Epithelial cell of proximal tubule (primary cell): ENCODE measurements at places on chromosomes 4 and X.

DNA sequence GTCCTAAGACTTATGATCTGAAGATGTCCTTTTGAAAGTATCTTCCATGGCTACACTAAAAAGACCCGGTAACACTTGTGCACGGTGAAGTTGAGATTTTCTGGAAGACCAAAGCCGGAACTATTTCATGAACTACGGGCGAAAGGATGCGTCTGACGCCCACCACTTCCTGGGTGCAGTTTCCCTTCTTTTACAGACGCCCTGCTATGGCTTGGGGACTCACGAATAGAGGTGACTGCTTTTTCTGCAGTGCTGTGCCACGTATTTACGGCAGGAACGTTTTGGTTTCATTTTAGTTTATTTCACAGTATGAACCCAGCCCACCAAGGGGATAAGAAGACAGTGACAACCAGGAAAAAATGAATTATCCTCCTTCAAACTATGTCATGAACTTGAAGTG, 180.4 kb downstream of the AFAP1 start:
- no peak for DNase-seq

GRCh38 chrX:123504630-123505270, 228.1 kb downstream of the THOC2 start:
- no peak for DNase-seq

DNA sequence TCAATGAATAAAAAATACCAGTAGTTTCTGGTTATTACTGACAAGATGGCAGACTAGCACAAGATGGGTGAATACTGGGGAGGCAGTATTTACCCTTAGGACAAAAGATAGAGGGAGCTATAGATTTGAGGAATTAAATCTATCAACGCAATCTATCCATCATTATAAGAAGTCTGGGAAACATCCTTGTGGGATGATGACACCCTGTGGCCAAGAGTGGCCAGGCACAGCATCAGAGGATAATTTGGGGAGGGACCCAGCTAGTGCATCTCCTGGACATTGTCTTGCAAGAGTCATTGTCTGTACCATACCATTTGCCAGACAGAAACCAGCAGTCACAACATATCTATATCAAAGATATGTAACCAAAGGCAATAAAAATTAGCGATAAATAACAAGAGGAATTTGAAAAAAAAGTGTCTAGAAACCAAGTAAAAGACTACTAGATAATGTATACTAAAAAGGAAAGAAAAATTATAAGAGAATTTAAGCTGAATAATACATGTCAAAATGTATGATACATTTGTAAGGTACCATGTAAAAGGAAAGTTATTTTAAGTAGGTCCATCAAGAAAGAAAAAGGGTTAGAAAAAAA, 22.9 kb downstream of the KCTD8 start:
- DNase-seq = no peak

DNA sequence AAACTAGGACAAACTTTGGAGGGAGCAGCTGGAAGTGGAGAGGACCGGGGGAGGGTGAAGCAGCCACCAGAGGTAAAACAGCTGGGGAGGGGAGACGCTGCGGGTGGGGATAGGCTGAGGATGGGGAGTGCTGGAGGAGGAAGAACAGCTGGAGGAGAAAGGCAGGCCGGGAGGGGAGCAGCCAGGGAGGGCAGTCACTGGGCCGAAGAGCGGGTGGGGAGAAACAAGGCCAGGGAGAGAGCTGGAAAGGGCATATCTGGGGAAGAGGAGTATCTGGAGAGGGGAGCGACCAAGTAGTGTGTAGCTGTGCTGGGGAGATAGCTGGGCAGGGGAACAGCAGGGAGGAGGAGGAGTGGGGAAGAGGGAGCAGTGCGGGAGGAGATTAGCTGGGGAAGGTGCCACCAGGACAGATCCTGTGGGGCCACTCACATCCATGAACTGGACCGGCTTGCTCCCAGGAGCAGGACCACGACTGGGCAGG, 2.7 kb downstream of the SLC38A5 start:
- no peak for DNase-seq

DNA sequence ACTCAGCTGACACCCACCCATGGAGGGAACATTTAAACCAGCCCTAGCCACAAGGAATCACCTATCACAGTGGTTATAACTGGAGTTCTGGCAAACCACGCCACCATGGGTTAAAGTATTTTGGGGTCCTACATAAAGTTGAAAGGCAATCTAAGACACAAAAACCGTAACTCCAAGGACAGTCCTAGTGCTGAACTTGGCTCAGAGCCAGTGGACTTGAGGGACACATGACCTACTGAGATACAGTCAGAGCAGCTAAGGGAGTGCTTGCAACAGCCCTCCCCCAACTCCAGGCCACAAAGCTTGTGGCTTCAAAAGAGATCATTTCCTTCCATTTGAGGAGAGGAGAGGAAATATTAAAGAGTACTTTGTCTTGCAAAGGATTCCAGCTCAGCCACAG, 300.5 kb downstream of the FGF13 start:
- no peak for DNase-seq

GRCh38 chr4:185108185-185108584, 34.9 kb upstream of the SLC25A4 start:
- DNase-seq = no peak

DNA sequence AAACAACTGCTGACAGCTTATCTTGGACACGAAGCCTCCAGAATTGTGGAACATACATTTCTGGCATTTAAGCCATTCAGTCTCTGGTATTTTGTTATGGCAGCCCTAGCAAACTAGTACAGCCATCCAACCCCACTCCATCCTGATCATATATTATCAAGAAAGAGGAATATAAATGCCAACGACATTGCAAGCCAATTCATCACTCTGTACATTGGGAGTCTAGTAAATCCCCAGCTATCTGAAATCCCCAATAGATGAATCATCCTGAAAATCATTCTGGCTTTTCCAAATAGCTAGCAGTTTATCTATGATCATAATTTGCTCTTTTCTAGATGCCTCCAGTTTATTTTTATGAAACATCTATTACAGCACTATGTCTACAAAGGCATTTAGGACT, 41.1 kb downstream of the FRMD7 start:
- DNase-seq = no peak
